ENCODE measurements at places on chromosomes 3 and 15.

GRCh38 chr3:177221744-177222143 is 24.5 kb upstream of the TBL1XR1 start:
- peak; percentile 45 for DNase-seq

- DNase-seq: peak; percentile 68
Measured at GRCh38 chr3:20307383-20307782, 121.4 kb upstream of the SGO1 start.

DNA sequence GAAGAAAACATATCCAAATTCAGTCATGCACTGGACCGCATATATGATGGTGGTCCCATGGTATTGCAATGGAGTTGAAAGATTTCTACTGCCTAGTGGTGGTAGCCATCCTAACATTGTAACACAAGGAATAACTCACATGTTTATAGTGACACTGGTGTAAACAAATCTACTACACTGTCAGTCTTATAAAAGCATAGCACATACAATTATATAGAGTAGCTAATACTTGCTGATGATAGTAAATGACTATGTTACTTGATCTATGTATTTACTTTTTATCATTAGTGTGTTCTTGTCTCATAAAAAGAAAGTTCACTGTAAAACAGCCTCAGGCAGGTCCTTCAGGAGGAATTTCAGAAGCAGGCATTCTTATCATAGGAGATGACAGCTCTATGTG is 96.0 kb upstream of the CDIN1 start:
- DNase-seq: no peak

DNA sequence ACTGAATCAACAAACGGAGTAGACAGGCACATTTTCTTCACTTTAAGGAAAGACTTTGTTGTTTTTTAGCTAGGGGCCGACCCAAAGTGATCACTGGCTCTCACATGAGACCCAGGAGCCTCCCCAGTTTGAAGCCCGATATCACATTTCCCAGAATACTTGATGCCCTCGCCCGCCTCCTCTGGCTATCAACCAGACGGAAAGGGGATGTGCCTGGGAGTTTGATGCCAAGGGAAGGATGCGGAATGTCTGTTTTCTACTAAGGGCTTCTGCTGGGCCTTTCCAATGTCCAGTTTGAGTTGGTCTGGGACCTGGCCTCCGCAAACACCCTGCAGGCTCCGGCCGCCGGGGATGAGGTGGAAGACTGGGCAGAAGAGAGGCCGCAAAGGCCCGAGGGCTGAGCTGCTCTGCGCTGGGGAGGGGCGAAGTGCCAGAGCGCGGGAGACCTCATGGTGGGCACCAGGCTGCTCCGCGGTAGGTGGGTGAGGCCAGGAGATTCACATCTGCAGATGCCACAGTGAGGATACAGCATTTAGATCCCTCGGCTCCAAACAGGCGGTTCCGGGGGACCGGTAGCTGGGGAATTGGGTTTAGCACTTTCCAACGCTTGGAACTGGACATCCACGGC is 491 bp upstream of the ZNF774 start:
- no peak for DNase-seq

GRCh38 chr3:14482271-14482721 is 57.8 kb downstream of the GRIP2 start:
- DNase-seq: no peak

GRCh38 chr3:102129760-102130608 is 280.7 kb downstream of the NFKBIZ start:
- peak; percentile 82 for DNase-seq

DNA sequence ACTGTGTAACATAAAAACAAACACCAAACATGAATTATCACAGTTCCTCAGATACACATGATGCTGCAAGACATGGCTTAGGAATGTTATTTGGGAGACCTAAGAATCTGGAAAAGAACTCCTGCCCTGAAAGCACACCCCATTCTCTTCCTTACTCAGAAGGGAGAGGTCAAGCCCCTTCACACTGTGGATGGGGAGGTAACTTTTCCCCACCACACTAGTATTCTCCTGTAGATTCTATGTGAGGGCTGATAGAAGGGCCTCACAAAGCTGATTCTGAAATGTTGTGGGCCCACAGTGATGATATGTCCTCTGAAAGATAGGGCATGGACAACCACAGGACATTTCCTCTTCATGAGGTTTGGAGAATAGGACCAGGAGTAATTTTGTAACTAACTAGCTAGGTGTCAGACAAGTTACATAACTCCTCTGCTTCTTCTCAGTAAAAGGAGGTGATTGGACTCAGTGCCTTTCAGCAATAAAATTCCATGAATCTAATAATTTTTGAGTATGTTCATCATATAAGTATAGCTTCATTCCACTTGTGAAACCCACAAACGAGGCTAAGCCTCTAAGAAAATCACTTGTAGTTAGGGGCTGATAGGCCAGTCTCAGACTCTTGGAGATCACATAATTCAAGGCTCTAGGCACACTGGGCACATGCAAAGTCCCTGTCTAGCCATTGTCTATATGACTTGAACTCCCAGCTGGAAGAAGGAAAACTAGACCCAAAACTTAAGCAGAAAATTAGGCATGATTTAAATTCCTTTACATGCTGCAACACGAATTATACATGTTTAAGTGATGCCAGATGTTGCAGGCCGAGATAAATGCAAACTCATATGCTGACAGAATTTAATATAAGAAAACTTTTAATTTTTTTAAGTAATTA is 7.5 kb downstream of the PTX3 start:
- DNase-seq: no peak

- DNase-seq: no peak
Measured at GRCh38 chr3:126307591-126308393, 49.4 kb downstream of the KLF15 start.

DNA sequence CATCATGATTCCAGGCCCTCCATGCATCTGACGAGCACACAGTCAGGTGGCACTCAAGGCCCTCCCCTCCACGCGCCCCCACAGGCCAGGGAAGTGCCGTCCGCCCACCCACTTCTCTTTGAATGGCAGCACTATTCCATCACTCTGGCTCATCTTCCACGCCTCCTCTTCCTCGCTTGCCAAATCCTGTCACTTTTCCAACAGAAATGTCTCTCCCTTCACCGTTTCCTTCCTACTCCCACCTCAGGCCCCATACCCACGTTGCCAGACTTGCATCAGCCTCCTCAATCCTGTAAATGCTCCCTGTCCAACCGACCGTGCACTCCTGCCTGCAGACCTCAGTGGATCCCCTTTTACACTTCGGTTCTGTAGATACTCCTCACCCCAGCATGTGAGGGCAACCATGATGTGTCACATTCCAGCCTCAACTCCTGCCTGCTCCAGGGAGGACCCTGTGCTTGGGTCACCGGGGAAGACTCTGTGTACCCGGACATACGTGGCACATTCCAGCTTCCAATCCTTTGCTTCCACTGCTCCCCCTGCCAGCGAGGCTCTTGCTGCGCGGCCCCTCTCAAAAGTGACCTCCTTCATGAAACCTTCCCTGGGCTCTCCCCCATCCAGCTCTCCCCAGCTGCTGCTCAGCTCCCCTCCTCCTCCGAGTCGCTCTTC is 29.6 kb downstream of the ADCY5 start:
- no peak for DNase-seq

DNA sequence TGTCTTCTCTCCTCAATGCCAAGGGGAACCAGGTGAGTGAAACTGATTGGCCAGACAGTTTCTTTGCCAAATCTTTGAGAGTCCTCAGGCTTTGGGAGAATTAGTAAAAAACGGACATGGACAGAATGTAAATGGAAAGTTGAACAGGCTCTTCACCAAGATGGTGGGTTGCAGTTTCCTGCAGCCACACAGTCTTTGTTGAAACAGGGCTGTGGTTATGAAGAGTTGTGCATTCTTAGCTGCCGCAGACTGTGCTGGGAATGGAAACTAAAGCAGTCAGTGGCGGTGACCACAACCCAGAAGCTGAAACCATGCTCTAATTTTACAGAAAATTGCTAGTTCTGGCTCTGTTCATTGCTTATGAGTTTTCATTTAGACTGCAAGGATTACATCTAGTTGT is 42.1 kb upstream of the TASOR start:
- DNase-seq: peak; percentile 87

DNA sequence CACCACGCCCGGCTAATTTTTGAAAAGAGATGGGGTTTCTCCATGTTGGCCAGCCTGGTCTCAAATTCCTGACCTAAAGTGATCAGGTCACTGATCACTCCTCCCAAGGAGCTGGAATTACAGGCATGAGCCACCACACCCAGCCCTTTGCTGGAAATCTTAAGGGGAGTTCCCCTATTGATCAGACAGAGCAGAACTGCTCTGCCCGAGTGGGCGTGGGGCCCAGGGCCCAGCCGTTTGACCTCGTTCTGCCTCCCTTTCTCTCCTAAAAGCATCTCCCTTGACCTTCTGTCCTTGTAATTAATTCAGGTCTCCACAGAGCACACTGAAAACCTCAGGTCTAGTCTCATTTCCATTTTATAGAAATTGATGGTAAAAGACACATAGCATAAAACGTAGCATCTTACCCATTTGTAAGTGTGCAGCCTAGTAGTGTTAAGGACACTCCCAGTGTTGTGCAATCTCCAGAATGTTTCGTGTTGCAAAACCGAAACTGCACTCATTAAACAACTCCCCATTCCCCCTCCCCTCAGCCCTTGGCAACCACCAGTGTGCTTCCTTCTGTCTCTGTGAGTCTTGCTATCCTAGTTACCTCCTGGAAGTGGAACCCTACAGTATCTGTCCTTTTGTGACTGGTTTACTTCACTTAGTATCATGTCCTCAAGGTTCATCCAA is 89.3 kb downstream of the SLCO3A1 start:
- peak; percentile 98 for DNase-seq

DNA sequence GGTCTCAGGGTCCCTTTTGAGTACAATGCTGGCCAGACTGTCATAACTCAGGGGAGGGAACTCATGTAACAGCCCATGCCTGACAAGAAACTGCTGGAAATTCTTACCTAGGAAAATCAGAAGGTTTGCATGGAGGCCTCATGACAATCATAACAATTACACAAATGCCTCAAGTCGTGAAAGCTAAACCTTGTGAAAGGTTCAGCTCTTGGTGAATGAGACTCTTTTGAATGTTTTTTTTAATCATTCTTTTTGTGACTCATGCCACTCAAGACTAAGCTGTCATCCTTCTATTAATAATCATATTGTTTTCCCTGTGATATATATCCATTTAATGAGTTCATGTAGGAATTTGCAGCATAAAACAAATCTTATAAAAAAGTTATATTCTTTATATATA is 61.4 kb upstream of the LEKR1 start:
- DNase-seq: no peak

DNA sequence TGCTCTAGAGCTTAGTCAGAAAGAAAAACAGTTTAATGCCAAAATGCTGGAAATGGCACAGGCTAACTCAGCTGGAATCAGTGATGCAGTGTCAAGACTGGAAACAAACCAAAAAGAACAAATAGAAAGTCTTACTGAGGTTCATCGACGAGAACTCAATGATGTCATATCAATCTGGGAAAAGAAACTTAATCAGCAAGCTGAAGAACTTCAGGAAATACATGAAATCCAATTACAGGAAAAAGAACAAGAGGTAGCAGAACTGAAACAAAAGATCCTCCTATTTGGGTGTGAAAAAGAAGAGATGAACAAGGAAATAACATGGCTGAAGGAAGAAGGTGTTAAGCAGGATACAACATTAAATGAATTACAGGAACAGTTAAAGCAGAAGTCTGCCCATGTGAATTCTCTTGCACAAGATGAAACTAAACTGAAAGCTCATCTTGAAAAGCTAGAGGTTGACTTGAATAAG is 150.5 kb upstream of the LRRFIP2 start:
- peak; percentile 56 for DNase-seq

DNA sequence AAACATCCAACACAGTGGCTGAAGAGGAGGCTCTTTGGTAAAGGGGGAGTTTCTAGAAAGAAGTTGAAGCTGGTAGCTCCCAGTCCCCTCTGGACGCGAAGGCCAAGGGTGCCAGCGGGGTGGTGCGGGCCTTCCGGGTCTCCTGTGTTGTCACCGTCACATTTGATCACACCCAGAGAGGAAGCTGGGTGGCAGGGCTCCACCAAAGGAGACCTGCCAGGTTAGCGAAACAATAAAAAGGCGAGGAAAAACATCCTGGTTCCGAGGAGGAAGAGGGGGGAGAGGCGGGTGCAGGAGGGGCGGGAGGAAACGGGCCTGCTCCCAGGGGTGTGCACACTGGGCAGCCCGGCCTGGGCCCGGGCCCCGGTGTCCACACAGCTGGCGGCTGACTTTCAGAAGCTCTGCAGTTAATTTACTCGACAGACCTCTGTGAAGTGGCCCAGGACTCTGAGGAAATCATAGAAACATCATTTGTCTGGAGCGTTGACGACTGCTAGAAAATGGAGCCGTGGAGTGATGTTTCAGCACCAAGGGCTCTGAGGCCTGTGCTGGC is 12.1 kb downstream of the HEG1 start:
- DNase-seq: no peak
